OCI-M1 (cell line): ENCODE measurements at places on chromosomes 4 and X.

DNA sequence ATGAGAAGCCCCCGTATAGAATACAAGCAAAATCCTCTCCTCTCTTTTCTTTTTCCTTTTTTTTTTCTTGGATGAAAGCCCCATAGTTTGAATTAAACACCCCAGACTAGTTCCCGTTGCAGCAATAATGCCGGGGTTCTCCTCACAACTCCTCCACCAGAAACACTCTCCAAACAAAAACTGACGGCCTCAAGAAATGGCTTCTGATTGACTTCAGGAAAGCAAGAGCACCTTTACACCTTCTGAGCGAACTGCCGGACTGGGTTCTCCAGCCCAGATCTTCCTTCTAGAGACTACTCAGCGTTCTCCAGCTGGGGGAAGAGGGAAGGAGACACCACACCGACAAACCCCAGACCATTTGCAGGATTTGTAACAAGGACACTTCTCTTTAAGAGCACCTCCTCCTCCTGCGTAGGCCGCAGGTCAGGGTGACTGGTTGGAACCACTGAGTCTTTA is 4.0 kb downstream of the HAND2 start:
- DNase-seq = no peak

- peak; percentile 70 for DNase-seq
Observed at GRCh38 chr4:87911252-87911774, 64.2 kb upstream of the SPP1 start.

GRCh38 chr4:38949411-38950051 is 81.9 kb downstream of the FAM114A1 start:
- DNase-seq = no peak

DNA sequence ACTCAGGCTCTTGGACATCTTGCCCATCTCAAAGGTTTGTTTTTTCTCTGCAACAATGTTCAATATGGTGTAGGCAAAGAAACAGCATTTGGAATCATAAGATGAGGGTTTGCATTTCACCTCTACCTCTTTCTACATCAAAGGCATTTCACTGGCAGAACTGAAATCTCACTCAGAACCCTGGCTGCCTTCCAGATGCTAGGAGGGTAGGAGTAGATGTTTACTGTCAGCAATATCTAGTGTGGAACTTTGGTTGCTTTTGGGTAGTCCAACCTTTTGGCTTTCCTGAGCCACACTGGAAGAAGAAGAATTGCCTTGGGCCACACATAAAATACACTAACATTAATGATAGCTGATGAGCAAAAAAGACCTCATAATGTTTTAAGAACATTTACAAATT is 297.0 kb upstream of the KLF3 start:
- no peak for DNase-seq

DNA sequence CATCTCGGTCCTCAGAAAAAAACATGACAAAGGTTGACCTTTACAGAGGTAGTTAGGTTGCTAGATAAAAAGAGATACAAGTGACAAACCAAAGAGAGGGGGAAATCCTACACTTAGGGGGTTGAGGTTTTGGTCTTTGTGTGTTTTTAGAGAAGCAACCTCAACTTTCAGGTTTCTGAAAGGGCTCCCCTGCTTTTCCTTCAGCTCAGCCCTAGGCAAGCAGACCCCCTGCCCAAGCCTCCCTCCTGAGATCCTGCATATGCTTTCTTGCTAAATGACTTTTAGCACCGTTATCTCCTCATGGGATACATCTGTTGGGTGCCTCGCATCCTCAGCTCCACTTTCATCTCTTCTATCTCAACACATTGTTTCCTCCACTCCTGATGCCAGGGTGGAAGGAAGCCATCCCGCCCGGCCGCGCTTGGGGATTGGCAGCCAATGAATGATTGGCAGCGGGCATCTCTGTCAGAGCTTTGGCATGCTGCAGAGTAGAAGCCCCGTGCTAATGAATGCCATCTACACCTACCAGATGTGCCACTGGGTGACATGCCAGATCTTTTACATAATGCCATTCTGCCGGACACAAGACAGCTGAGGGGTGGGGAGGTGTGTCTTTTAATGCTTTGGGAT is 15.0 kb upstream of the PRDM8 start:
- DNase-seq = no peak

DNA sequence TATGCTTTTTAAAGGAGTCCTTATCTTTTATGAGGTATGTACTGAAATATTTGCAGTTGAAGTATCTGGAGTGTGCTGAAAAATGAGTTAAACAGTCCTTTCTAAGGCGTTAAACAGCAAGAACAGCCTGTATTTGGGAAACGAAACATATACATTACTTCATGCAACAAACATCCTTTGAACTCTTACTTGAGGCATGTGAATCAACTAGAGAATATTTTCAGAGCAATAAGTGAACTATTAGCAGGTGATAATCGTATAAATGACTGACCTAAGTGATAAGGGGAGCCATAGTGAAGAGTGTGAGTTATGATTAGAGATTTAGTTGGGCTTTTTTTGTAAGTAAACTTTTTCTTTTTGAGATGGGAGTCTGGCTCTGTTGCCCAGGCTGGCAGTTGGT is 45.9 kb upstream of the RHOH start:
- no peak for DNase-seq

DNA sequence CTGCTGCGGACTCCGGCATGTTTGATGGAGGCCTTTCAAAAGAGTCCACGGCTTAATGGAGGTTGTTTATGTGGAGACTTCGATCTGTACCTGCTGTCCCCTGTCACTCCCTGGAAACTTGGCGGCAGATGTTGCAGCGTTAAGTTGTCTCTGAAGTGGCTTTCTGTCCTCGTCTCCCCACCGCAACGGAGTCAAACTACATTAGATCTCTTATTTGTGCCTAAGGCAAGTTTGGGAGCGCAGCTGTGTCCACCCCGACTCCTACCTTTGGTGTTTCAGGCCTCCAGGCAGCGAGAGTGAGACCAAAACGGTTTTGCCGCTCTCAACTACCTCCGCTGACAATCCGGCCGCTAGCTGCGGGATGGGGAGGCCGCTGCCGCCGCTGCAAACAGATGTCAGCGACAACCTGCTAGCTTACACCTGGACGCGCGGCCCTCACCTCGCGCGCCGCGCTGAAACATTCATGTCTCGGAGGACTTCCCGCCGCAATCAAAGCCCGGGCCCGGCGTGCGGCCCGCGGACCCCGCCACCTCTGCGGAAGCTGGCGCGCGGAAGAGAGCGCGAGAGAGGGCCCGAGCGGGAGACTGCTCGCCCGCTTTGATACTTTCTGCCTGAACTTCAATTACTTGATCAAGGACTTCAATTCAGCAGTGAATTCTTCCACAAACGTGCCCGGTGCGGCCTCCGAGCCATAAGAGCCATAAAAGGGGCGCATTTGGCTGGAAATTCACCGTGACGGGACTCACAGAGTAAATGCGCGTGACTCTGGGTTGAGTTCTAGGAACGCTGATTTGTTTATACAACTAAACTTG is 108.4 kb downstream of the ANTXR2 start:
- DNase-seq = no peak
